ENCODE measurements at places on chromosomes 12 and 14.

- no peak for DNase-seq
Measured at GRCh38 chr12:89799316-89799715, 90.7 kb upstream of the ATP2B1 start.

DNA sequence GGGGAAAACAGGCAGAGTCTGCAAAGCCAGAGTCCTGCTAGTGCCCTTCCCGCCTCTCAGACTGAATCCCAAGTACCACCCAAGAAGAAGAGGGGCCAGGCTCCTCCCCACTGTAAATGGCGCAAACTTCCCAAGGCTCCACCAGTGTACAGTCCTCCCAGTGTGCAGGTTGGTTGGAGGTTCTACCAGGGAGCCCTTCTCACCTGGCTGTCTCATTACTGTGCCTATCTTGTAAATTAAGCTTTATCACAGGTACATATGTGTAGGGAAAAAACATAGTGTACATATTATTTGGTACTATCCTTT lies 189.7 kb downstream of the FSCB start:
- DNase-seq, result no peak

GRCh38 chr14:96747006-96747405 lies 50.2 kb upstream of the VRK1 start:
- DNase-seq, result no peak

GRCh38 chr14:104238424-104239184 lies 100.2 kb downstream of the KIF26A start:
- no peak for DNase-seq

DNA sequence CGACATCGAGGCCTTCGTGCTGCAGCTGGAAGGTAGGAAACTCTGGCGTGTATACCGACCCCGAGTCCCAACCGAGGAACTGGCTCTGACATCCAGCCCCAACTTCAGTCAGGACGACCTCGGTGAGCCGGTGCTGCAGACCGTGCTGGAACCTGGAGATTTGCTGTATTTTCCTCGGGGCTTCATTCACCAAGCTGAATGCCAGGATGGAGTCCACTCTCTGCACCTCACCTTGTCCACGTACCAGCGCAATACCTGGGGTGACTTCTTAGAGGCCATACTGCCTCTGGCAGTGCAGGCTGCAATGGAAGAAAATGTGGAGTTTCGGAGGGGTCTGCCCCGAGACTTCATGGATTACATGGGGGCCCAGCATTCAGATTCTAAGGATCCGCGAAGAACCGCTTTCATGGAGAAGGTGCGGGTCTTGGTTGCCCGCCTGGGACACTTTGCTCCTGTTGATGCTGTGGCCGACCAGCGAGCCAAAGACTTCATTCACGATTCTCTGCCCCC lies 1.4 kb downstream of the RIOX1 start:
- no peak for DNase-seq

DNA sequence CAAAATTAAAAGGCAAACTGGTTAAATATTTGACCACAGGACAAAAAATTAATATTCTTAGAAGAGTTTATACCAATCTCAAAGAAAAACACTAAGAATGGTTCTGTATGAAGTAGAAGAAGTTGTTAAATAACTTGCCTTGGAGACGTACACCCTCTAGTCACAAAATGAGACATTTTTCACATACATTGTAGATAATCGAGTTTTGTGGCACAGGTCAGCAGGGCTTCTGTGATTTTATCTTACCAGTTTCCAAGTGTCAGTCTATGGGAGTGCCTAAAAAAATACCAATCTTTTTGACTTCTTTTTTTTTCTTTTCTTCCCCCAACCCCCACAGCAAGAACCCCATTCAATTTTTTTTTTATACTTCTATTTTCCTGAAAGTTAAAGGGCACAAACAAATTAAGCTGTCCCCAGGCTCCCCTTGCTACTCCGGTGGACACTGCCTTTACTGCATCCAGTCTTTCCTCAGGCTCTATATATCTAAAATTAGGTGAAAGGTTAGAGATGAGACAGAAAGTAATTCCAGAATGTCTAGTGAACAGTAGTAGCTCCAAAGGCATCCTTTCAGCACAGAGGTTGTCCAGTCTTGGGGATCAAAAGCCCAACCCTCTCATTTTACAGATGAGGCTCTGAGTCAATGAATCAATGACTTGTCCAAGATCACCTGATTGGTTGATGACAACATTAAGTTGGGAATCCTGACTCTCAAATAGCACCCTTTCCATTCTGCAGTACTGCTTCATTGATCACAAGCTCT lies 6.2 kb downstream of the LIMA1 start:
- DNase-seq, result no peak

DNA sequence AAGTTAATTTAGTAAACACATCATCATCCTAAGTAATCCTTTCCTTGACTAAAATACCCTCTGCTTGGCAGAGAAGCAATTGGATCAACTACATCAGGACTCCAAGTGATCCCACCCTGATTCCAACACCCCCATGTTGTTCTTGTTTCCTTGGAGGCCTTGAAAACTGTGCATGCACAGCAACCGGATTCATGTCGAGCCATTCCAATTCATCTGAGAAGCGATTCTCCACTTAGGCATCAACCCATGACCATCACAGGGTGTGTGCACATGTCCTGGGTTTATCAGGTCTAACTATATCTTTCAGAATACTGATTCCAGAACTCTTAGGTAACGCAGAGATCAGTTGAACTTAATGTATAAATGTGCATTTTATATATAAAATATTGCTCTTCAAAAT lies 163.0 kb downstream of the NAV3 start:
- no peak for DNase-seq

DNA sequence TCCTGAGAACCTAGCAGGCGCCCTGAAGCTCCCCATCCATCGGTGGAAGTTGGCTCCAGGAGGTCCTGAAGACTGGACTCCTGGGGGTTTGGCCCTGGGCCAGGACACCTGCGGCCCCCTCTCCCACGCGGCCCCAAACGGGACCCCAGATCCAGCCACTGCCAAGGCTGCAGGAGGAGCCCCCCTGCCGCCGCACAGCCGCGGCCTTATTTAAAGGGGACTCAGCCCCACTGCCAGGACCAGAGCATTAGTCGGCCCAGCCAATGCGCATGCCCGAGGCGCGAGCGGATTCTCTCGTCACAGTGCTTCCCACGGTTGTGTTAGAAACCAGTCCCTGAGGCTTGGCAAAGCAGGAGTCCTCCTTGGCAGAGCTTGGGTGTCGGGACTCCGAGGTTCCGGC lies 775.2 kb upstream of the ALG10B start:
- DNase-seq, result no peak

GRCh38 chr12:128606051-128606450 lies 217.7 kb downstream of the SLC15A4 start:
- DNase-seq, result no peak

DNA sequence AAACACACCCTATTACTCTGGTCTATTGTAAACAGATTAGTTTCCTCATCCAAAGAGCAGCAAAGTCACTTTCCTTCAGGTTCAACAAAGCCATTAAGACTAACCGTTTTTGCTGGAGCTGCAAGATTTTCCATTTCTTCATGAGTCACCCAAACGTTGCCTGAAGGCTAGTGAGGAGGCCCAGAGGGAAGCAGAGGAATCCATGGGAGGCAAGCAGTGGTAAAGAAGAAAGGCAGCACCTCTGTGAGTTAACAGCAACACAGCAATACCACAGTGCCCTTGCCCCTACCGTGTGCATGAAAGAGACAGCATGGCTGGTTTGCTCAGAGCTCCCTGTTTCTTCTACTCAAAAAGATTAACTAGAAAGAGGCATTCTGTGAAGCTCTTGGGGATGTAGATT lies 206.3 kb downstream of the ACSS3 start:
- no peak for DNase-seq

GRCh38 chr12:86572455-86572854 lies 316.3 kb upstream of the MGAT4C start:
- DNase-seq, result no peak

DNA sequence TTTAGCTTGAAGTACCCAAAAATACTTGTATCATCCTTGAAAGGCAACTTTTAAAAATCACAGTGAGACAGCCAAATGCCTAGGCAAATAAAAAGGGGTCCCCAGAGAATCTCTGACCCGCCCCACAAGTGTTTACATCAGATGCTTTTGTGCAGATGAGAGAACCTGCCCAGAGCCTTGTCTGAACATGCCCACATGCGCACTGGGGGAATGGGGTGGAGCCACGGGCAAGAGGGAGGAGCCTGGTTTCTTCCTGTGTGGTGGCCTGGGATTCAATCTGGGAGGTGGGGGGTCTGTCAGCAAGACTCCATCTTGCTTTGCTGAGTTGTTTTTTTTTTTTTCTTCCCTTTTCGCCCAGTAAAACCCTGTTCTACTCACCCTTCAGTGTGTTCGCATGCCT lies 381.7 kb upstream of the CCDC196 start:
- DNase-seq, result peak; percentile 15

DNA sequence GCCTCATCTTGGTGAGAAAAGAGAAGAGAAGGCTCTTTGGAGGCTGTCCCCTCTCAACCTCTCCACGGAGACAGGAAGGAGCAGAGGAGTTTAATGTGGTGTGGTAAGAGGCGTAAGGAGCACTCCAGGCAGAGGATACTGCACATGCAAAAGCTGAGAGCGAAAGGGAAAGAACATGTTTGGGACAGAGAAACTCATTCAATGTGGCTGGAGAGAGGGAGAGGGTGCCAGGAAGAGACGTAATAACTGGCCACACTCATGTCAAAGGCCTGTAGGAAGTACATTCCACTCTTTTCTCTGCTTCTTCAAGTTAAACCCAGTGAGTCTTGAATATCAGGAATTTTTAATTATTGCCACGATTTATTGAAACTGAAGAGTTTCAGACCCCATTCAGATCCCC lies 12.0 kb downstream of the VDR start:
- DNase-seq, result no peak

- DNase-seq, result no peak
Measured at GRCh38 chr12:29599381-29599780, 101.9 kb upstream of the OVCH1 start.

- DNase-seq, result no peak
Measured at GRCh38 chr12:48794870-48795269, 6.0 kb upstream of the ADCY6 start.
